Vagina (tissue), 2 donors: ENCODE measurements at places on chromosomes 4 and X.

DNA sequence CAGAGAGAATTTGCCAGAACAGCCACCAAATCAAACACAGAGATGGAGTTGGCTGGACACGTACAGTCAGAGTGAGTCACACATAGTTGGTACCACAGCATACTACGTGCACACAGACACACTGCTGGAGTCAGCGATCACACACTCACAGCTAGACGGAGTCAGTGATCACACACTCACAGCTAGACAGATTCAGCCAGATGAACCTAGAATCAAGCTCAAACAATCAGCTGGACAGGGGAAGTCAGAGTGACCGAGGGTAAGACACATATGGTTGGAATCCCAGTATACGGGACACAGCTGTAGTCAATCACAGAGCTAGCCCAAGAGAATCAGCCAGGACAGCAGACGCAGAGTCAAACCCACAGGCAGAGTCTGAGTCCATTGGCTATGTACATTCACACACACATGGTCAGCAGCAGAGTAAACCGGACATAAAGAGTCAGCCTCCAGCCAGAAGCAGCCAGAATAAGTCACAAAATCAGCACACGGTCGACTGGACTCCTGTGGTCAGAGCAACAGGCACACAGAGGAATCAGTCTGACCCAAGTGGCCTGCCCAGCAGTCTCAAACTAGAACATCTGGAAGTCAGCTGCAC is 4.6 kb downstream of the SLC38A5 start:
- no peak for DNase-seq

DNA sequence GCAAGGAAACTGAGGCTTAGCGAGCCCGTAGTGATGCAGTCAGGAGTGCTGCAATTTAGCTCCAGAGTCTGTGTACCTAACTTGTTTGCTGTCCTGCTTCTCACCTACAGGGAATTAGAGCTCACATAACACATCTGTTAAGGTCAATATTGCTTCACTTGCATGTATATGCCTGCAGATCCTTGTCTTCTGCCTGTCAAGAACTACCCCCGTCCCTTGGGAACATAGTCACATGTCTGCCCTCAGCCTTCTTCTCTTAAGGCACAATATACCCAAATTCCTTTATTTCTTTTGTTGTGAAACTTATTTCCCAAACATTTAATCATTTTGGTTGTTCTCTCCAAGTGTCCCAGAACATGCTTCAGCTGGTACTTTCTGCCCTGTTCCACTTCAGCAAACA is 103.3 kb upstream of the LEF1 start:
- no peak for DNase-seq

DNA sequence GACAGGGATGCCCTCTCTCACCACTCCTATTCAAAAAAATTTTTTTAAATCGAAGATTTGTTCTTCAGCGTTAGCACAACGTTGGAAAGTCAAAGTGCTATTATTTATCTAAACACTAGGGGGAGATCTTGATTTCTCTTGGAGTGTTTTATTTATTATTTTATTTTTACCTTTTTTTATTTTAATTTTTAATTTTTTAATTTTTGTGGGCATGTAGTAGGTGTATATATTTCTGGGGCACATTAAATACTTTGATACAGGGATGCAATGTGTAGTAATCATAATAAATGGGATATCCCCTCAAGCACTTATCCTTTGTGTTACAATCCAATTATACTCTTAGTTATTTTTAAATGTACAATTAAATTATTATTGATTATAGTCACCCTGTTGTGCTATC is 37.4 kb upstream of the SLC10A4 start:
- DNase-seq: no peak

DNA sequence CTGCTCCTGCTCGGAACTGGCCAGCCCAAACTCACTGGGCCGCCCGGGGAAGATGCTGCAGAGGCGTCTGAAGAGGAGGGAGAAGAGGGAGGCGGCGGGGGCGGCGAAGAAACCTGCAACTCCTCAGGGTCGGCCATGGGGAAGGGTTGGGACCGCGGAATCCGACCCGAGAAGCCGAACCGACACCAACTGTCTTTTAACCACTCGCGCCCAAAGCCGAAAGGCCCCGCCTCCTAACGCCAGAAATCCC is at the start of gene C4orf46:
Gene C4orf46 (minus strand): TSS at position 223 of the 250 bp plus-strand sequence. CDS start 86 bp downstream, at position 137.
- no peak for DNase-seq

- peak; percentile 60 for DNase-seq
Observed at GRCh38 chrX:794311-794710, 163.7 kb downstream of the SHOX start.

- DNase-seq: no peak
Observed at GRCh38 chrX:6681521-6682145, 146.7 kb upstream of the VCX3A start.

DNA sequence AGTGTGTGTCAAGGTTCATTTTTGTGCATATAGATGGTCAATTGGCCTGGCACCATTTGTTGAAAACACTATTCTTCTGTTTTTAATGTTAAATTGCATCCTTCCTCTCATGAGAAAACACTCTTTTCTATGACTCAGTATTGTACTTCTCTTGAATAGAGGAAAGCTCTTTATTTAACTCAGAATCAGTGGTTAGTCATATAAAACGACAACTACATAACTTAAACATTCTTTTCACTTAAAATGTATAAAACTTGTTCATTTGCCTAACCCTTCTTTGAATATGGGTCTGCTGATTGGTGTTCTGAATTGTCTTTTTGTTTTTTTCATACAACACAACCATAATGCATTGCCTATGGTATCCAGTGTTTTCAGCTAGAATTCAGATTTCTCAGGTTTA is 17.2 kb upstream of the MRPL1 start:
- no peak for DNase-seq

DNA sequence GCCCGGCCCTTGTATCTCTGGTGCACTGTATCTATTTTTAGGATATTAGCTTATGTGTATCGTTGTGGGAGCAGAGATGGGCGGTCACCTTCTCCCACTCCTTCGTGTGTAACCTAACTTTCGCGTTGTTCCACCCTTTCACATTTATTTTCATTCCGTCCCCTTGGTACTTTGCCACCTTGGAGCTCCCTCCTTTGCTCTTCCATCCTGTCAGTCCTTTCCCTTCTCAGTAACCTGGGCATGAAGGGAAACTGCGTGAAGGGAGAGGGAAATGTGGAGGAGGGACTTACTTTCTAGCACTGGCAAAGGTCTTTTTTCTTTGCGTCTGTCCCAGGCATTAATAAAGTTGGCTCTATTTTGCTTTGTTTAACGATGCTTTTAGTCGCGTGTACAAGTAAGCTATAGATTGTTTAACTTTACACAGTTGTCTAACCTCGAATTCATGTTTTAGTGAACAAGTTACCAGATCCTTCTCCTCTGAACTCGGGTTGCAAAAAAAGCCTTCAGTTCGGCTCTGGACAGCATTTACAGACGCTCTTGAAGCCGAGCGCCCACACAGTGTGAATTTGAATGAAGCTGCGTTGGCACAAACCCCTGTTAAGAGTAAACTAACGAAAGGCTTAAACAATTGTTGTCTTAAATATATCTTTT is 3.9 kb downstream of the PCDH10 start:
- DNase-seq: no peak

DNA sequence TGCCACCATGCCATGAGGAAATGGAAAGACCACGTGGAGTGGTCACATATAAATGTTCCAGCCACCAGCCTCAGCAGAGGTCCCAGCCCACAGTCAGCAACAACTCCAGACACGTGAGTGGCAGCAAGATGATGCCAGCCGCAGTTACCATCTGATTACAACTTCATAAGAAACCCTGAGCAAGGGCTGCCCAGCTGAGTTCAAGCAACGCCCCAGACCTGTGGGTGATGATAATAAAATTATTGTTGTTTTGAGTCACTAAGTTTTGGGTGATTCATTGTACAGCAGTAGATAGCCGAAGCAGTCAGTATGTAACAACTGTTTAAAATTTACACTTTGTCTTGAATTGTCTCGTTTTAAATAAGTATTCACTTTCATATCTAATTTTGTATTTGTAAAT is 5.8 kb upstream of the CCNG2 start:
- no peak for DNase-seq

DNA sequence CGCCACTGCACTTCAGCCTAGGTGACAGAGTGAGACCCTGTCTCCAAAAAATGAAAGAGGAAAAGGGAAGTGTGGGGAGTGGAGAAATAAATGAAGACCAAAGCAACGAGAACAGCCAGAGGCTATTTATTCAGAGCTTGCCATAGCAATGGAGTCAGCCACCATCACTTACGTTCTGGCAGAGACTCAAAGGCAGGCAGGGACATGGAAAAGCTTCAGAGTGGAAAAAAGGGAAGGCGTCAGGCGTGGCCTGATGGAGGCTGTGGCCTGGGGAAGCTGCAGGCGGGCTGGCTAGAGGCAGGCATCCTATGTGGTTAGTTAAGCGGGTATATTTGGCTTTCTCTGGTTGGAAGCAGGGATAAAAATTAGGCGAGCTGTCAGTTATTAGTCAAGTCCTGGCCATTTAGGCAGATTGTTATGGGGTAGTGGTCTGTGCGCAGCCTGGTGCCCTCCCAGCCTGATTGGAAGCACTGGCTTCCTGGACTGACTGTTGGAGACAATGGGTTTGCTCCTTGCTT is 73.3 kb downstream of the DCTD start:
- DNase-seq: no peak

DNA sequence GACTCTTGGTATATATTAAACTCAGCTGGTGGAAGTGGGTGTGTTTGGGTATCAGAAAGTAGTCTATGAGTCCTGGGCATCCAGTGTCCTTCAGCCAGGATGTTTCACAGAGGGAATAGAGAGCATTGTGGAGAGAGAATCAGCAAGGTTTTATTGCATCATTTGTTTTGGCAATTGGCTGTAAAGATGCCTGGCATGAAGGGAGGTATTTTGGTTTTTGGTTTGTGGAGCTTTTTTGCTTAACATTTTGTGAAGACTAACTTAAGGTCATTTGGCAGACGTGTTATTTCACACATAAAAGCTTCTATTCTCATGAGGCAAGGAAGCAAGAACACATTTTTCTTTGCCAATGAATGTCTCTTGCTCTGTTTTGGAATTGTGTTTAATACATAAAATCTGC is 71.1 kb downstream of the DCLK2 start:
- no peak for DNase-seq

DNA sequence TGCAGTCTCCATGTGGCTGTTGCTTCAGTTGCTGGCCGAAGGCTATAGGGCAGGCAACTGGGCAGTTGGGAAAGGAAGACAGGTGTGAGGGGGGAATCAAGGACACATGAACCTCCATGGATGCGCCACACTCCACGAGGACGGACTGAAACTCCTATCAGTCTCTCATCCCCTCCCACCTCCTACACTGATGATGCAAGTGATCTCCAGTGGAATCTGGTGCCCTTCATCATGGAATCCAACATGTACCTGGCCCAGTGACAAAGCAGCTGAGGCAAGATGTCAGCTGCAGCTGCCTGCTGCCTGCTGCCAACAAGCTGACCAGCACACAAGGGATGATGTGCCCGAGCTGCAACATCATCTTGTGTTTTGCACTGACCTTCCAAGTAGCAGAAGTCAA is 26.0 kb upstream of the MGST2 start:
- no peak for DNase-seq

- no peak for DNase-seq
Observed at GRCh38 chr4:157564771-157565170, 344.2 kb downstream of the GRIA2 start.

DNA sequence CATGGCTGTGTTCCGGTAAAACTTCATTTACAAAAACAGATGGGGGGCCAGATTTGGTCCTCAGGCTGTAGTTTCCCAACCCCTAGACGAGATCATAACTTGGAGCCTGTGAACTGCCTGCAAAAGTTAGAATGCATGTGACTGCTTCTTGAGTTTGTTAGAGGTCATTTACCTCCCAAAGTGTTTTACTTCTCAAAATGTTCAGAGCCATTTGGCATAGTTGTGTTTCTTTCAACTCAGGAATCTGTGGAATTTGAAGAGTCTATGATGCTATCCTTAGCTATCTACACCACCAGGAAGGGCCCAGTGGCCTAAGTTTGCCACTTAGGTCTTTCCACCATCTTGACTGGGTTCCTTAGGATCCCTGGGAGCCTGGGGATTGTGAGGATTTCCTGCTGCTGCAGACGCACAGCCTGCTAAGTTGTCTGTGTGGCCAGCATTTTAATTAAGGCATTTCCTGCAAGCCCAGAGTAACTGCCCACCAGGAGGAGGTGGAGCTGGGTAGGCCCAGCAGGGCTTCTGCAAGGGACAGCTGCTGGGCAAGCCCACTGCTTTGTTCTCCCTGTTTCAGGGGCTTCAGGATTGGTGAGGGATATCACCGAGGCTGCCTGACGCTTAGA is 53.1 kb downstream of the CCNI start:
- no peak for DNase-seq

GRCh38 chrX:38678821-38679220 is 117.5 kb downstream of the TSPAN7 start:
- no peak for DNase-seq

GRCh38 chr4:74095886-74096264 is 3.1 kb downstream of the CXCL2 start:
- DNase-seq: no peak
